ENCODE measurements at places on chromosomes 6 and 20.
A peak's percentile ranks its signal among the peaks of the same experiment; 100 is the strongest.

GRCh38 chr6:116351101-116351500 lies 19.6 kb upstream of the DSE start:
- no peak for DNase-seq

DNA sequence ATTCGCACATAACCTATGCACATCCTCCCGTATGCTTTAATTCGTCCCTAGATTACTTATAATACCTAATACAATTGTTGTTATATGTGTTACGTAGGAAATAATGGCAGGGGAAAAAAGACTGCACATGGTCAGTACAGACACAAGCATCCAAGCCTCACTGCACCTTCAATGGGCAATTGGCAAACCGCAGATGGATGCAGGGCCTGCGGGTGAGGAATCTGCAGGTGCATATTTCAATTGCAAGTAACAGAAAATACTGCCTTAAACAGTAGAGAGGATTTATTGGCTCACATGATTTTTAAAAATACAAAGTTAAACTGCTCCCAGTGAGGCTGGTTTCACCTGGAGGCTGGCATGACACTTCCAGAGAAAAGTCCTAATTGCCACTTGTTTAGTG lies 142.1 kb upstream of the MLN start:
- no peak for DNase-seq

- DNase-seq = no peak
Observed at GRCh38 chr6:98932381-98932780, 15.4 kb downstream of the FBXL4 start.

GRCh38 chr20:8656335-8656734 lies 412.6 kb upstream of the PLCB4 start:
- DNase-seq = no peak

DNA sequence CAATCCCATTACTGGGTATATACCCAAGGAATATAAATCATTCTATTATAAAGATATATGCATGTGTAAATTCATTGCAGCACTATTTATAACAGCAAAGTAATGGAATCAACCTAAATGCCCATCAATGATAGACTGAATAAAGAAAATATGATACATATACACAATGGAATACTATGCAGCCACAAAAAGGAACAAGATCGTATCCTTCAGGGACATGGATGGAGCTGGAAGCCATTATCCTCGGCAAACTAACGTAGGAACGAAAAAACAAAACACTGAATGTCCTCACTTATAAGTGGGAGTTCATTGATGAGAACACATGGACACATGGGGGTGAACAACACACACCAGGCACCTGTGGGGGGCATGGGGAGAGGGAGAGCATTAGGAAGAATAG lies 156.7 kb downstream of the RNGTT start:
- DNase-seq = no peak

DNA sequence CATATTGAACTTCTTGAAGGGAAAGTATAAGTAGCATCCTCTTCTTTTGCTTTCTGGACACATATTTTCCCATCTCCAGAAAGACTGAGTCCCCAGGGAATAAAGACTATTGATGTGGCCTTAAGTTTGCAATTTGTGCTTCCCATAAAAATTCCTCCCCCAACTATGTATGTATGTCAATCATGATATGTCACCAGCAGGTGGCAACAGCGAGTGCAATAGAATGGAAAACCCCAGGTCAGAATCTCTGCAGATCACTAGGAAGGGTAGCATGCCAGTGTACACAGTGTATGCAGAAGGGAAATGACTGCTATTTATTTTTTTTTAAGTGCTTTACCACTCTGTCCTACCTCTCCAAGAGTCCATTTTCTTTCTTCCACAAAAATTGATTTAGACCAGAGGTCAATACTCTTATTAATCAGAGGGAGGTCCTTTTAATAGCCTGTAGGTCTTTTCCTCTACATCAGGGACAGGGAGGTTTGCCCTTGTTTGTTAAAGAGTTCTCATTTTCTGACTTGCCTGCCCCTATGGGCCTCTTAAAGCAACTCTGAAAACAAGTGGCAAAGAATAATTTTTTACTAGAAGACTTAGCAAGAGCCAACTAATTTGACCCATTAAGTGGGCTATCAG lies 61.4 kb downstream of the BMP2 start:
- DNase-seq = no peak

- peak; percentile 30 for DNase-seq
Observed at GRCh38 chr6:16331384-16332174, 93.2 kb downstream of the GMPR start.

GRCh38 chr6:163404825-163405265 lies 9.7 kb upstream of the QKI start:
- no peak for DNase-seq

DNA sequence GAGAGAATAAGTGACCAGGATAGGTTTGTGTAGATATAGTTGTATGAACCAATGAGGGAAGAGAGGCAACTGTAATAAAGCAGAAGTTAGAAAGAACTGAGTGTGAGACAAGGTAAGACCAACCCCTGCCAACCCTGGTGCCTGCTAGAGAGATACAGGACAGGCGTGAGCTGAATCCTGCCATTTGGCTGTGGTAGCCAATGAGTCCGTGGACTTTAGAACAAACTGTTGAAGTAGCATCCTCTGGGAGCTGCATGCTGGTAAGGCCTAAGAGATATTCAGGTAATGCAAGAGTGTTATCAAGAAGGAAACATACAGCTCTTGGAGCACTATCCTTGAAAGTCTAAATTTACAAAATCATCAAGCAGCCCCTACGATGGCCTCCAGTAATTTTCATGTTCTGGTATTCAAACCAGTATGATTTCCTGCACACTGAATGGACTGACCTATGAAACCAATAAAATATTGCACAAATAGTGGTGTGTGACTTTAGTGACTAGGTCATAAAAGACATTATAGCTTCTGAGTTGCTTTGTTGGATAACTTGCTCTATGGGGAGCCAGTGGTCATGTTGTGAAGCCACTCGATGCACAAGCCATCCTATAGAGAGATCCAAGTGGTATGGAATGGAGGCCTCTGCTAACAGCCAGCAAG lies 24.0 kb downstream of the BTBD3 start:
- DNase-seq = no peak

GRCh38 chr20:17479063-17479657 lies 52.0 kb downstream of the BFSP1 start:
- no peak for DNase-seq

- DNase-seq = no peak
Observed at GRCh38 chr20:52410731-52411234, 219.2 kb upstream of the ZFP64 start.

GRCh38 chr6:63910863-63911551 lies 275.4 kb downstream of the PHF3 start:
- no peak for DNase-seq

DNA sequence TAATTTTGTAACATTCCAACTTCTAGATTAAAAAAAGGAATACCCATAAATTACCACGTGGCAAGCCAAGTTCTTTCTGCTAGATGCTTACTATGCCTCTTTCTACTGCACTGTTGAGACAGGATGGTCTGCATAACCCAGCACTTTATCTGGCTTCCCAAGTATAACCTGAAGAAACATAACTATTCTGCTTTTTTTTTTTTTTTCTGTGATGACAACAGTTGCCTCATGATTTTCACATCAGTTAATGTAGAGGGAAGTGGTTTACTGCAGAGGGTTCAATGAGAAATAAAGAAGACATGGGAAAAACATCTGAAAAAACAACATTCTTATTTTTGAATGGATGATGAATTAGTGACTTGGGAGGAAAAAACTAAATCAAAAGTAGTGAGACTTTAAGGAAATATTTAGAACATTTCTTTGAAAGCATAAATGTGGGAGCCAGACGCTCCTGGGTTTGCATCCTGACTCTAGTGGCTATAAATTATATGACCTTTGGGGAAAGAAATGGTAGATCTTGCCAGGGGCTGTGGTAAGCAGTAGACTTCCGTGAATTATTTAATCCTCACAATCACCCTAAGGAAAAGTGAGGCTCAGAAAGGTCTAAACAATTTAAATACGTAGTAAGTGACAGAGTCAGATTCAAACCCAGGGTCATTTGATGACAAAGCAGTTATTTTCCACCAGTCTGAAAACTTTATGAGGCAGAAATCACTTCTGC lies 230.7 kb downstream of the PHACTR1 start:
- DNase-seq = no peak

DNA sequence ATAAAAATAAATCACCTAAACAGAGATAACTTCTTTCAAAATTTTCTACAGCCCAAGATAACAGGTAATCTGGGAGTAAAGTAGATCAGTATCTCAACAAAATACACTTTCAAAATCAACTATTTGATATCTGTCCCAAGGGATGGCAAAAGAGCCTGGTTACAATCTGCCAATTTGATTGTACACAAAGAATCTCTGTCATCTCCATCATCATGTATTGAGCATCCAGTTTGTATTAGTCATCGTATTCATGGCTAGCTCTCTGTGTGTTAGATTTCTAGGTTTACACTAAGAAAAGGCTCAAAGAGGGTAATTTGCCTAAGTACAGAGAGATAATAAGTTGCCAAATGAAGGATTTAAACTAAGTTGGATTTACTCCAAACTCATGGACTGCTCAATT lies 329.0 kb upstream of the NRSN1 start:
- DNase-seq = no peak

- DNase-seq = no peak
Observed at GRCh38 chr20:45307076-45307640, 518 bp downstream of the RBPJL start.

DNA sequence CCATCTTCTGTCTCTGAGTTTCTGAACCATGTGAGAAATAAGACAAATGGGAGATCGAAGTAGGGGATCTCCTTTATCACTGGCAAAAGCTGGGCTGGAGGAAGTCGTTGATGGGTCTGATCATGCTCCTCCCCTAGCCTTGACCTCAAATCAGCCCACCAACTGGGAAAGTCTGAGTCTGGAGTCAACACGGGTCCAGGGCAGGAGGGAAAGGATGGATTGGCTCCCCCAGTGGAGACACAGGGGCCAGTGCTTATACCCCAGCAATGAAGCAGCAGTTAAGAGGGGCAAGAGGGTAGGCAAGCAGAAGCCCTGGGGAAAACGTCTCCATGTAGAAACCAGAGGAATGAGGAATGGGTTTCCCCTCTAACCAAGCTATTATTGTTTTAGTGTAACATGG lies 152.6 kb downstream of the TBC1D7 start:
- DNase-seq = no peak

DNA sequence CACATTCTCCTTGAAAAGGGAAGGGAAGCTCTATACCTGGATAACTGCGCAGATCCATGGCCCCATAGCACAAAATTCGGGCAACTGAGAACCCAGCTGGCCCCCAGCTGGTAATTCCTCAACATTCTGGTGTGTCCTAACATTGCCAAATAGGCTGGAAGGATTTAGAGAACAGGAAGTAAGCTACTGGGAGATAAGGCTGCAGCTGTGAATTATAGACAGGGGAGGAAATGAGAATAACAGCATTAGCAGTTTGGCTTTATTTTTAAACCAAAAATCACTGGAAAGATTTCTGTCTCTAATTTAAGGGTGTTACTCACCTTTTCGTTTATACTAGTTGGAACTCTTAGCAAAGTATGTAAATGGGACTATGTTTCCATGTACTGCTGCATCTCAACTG lies 97.2 kb downstream of the TULP4 start:
- DNase-seq = no peak

GRCh38 chr6:112286010-112286409 lies 31.6 kb upstream of the LAMA4 start:
- DNase-seq = no peak

DNA sequence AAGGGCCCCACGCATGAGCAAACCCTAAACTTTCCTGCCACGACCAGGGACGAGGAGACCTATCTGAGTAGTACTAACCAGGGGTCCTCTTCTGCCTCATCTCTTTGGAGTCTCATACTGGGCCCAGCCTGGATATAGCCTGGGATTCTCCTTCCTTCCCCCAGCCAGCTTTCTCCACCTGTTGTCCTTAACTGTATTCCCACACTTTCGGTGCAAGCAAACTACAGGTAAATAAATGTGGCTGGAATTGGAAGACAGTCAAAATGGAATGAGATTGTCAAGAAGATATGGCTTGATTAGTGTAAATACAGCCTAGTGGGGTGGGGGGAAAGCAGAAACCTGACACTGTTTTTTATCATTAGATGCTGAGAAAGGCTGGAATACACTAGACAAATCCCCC lies 23.5 kb upstream of the LY86 start:
- no peak for DNase-seq

Measured in stimulated activated CD4-positive, alpha-beta T cell treated with anti-CD3 and anti-CD28 coated beads, TNF-alpha, amount 100 ng/mL, for 1 hour (primary cell).